ENCODE measurements at places on chromosomes 13 and 19.

- DNase-seq: no peak
These were observed 90.5 kb upstream of the ANKRD10 start for GRCh38 chr13:111005364-111005763.

DNA sequence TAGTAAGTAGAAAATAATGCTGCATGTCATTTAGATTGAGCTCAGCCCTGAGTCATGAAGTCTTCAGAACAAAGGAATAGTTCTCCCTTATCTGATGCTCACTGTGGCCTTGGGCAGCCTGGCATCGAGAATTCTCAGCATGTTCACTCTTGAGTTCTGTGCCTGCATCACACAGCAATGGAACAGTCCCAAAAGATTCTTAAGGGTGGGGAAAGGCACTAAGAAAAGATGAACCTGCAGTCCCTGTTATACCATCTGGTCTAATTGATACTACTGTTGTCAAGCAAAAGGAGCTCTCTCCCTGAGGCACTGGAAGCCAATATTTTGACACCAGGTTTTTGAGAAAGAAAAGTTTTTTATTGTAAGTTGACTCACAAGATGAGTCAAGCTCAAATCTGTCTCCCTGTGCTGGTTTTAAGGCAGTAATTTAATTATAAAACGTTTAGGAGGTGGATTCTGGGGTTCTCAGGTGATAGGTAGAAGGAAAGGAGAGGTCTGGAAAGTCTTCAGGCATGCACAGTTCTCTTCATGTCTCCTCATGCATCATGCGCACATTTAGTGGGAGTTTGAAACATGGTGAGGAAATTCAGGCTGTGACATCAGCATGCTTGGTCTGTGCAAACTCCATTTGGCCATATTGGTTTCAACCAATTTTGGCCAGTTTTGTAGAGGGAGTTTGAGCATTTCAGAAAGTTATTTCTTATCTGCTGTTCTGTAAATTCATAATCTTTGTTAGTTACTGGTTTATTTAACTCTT is 38.1 kb upstream of the ZNF766 start:
- DNase-seq: no peak

- no peak for DNase-seq
These were observed 23.5 kb downstream of the SLAIN1 start for GRCh38 chr13:77720988-77721387.

DNA sequence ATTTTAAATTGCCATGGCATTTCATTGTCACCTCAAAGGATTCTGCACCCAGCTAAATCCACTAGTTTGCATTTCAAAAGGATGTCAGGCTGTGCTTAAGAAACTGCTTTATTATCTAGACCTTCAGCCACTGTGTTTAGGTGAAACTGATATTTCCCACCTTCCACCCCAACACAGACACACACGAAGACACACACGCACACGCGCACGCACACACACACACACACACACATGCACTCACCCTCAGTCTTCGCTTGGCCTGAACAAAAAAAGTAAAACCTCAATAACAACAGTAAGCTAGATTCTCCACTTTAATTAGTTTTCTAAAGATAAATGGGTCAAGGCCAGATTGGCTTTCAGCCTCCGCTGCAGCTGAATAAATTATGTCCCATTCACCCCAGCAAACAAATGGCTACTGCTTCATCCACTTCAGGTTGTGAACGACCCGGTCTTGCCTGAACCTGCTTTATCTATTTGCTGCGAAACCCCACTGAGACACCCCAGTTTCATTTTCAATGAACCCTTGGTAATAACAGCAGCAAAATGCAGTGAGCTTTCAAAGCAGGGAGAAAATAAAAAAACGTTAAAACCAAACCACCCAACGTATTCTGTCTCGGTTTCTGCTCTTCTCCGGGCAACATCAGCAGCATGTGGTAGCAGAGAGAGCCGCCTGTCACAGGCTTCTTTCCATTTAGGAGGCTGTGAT is 166.8 kb downstream of the DCT start:
- DNase-seq: no peak

DNA sequence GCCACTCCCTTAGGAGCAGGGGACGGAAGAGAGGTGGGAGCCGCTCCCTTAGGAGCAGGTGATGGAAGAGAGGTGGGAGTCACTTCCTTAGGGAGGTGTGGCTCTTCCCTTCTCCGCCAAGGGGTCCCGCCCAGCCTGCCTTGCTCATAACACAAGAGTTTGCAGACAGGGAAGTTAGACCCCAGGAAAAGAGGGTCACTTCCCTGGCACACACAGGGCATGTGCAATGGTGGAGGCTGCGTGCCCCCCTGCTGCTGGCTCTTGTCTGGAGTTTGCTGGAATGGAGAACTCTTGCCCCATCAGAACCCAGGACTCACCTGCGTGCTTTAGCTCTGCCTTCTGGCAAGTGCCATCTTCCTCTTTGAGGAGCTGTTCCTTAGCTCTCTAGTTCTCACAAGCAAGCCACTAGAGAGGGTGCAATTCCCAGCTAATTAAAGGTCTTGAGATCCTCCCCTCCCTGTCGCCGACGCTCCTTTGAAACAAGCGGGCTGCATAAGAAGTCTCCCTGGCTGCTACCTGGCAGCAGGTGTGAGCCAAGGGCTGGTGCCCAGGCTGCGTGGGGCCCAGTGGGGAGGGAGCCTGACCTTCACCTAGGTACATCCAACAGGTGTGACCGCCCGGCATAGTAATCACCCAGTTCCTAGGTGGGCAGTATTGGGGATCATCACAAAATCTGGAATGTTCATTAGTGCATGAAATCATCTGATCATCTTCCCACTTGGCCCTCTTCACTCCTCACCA is 281.6 kb downstream of the ZNF536 start:
- no peak for DNase-seq

DNA sequence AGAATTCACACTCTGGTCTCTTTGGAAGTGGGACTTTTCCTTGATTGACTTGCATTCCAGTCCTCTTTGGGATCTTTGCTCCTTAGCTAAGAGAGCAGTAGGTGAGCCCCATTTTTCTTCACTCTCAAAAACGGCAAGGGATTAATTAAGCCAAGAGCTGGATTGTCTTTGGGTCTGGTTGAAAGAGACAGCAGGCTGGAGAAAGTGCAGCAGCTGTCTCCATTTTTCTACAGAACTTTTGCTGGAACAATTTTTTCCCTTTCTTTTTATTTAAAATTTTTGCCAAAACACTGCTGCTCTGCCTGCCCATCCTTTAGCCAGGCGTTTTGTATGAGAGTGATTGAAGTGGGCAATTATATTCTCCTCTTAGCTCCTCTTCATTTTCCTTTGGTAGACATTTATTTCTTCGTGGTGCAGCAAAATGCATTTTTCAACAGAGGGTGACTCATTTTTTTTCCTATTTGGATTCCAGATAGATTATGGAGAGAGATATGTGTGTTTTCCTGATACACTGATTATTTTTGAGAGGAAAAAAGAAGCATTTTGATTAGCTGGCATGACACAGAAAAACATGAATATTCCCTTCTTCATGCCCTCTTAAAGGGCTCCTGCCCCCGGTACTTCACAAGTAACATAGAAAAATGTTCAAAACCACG is 371.2 kb upstream of the NBEA start:
- no peak for DNase-seq

DNA sequence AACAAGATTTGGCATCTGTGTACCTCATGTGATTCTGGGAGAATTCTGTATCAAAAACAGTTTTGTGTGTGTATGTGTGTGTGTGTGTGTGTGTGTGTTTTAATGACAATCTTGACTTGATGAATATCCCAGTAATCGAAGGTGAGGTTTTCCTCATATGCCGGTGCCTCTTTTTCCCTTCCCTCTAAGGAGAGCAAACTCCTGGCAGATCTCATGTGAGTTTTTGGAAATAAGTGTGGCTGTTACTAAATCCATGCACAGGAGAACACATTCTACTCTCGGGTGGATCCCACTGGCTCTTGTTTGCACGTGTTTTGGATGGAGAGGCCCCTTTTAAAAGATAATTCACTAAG is 29.0 kb upstream of the CEBPG start:
- DNase-seq: no peak

- no peak for DNase-seq
These were observed 121.6 kb upstream of the SPRY2 start for GRCh38 chr13:80462567-80462966.

DNA sequence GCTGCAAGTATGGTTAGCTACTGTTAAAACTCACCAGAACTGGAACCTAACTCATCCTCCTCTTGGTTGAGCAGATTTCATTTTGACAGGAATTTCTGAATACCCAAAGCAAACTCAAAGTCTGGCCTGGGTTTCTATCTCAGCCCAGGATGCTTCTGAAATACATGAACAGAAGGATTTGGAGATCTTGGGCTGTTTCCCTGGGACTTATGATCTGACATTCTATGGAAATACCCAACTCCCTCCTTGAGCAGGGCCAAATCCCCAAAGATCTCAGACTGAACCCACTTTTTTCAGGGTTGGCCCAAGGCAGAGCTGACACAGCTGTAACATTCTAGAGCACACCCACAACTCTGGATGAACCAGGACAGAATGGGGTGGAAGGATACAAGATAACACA is 1.1 kb upstream of the ITM2B start:
- no peak for DNase-seq

- DNase-seq: no peak
These were observed 5.2 kb downstream of the DKKL1 start for GRCh38 chr19:49368711-49369358.

DNA sequence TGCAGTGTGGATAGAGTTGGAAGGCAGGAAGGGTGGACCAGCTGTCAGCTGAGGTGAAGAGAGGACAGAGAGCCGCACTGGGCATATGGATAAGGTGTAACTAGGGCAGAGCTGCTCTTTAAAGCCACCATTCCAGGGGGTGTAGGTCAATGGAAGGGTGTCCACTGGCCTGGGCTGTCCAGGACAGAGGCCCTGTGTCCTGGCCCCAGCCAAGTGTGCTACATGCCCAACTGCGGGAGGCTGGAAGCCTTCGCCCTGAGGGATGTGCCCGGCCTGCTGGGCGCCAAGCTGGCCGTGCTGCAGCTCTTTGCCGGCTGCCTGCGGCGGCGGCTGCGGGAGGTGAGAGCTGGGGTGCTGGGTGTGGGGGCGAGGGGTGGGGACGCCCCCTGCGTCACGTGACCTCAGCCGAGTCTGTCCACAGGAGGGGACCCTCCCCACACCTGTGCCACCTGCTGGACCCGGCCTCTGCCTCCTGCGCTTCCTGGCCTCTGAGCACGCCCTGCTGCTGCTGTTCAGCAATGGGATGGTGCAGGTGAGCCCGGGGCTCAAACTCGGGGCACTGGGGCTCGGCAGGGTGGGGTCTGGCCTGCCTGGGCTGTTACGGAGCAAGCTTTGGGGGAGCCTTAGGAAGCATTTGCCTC is 9.8 kb downstream of the PLK5 start:
- no peak for DNase-seq

GRCh38 chr13:31824705-31825517 is 85.6 kb downstream of the RXFP2 start:
- no peak for DNase-seq

GRCh38 chr19:46944918-46945628 is 74.6 kb upstream of the NPAS1 start:
- DNase-seq: no peak

DNA sequence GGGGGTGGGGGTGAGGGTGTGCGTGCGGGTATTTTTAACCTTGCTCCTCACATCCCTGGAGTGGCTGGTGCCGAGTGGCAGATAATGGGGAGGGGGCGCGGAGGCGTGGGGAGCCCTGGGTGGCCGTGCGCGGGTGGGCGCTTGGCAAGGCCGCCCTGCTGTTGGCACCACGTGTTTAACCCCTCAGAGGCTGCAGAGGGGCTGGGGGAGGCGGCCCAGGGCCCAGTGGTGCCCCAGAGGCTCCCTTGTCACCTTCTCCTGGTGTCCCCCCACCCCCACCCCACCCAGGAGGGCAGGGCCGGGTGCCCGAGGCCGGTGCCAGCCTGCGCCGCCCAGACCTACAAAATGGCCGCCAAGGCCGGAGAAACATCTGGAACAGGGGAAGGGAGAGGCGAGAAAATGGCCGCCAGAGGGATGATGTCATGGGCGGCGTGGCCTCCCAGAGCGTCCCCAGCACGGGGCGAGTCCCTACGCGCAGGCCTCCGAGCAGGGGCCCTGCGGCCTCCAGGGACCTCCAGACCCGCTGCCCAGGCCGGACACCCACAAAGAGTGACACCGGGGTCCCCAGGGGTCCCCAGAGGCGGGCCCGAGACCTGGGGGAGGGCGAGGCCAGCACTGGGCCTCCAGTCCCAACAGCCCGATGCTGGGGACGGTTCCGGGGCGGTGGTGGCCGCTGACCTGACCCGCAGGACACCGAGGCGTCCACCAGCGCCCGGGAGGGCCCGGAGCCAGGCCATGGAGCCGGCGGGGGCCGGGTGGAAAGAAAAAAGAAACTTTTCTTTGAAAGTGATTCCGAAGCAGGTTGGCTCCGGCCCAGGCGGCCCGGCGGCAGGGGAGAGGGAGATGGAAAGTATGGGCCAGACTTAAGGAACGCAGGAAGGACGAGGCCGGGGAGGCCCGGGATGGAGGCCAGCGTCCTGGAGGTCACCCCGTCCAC is 38.2 kb downstream of the NFIC start:
- DNase-seq: no peak

DNA sequence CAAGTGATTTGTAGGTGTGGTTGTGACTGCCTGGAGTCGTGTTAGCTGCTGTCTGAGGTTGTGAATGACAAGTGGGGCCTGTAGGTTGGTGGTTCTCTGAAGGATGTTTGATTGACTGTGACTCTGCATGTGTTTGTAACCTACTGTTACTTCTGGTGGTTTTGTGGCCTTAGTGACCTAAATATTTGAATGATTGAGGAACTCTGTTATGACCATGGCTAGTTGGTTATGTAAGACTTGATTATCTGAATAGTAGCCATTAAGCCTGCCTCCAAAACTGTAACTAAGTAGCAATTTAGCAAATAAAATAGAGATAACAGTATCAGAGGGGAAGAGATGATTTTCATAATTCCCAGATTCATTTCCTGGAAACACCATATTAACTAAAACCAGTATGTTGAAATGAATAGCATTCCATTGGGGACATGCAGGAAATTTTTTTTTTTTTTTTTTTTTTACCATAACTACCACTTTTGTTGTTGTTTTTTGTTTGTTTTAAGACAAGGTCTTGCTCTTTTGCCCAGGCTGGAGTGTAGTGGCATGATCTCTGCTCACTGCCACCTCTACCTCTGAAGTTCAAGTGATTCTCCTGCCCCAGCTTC is 865 bp downstream of the ZNF382 start:
- no peak for DNase-seq

DNA sequence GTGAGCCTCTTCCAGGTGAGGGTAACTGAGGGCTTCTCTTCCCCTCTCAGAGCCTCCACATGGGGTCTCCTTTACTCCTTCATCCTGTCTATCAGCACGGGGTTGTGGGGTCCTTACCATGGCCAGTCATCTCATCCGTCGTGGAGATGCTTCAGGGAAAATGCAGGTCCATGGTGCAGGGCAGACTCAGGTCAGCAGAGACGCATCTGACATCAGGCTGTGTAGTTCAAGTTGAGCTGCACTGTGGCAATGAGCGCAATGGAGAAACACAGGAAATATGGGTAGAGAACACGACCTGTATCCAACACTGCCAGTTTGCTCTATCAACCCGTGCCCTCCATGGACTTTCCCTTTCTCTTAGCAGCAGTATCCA is 13.9 kb downstream of the LILRA5 start:
- no peak for DNase-seq

- DNase-seq: no peak
These were observed 4.8 kb downstream of the PPP6R1 start for GRCh38 chr19:55253842-55254624.

- DNase-seq: no peak
These were observed 53.7 kb downstream of the DPF1 start for GRCh38 chr19:38170334-38170733.

GRCh38 chr13:64801768-64802167 is 2428.4 kb downstream of the PCDH9 start:
- no peak for DNase-seq

GRCh38 chr13:78657699-78658629 is 991 bp downstream of the OBI1 start:
- DNase-seq: no peak

- DNase-seq: no peak
These were observed 14.5 kb downstream of the SLC46A3 start for GRCh38 chr13:28704282-28704681.

Data from activated CD4-positive, alpha-beta T cell treated with anti-CD3 and anti-CD28 coated beads for 24 hours (primary cell).